ENCODE measurements at places on chromosomes 7 and 10. TPM values are rescaled to one million over a fixed set of nuclear protein-coding genes. Genes with fewer than 3 reads are reported as not detected.

RBP4 gene
- not detected for total RNA-seq

SLC18A3 gene
- total RNA-seq: not detected

GHRHR gene
- total RNA-seq: not detected

H2BK1 gene
- total RNA-seq: not detected

IPMK gene
- total RNA-seq: 3.7 TPM

CYP3A4 gene
- not detected for total RNA-seq

FXYD4 gene
- total RNA-seq: not detected

NEURL1 gene
- not detected for total RNA-seq

SP4 gene
- total RNA-seq: 2.0 TPM

HGF gene
- 78.2 TPM for total RNA-seq

CNNM1 gene
- 0.13 TPM for total RNA-seq

SPDYE5 gene
- not detected for total RNA-seq

KCNMA1 gene
- total RNA-seq: 7.0 TPM

TMEM176A gene
- not detected for total RNA-seq

TAS2R41 gene
- total RNA-seq: not detected

HABP2 gene
- total RNA-seq: not detected

TUBB8 gene
- total RNA-seq: not detected

OPN1SW gene
- not detected for total RNA-seq

ZSCAN21 gene
- total RNA-seq: 12.5 TPM

NCF1 gene
- not detected for total RNA-seq

OIT3 gene
- total RNA-seq: not detected

GJD4 gene
- total RNA-seq: not detected

PPP1R9A gene
- 0.24 TPM for total RNA-seq

SFTPA1 gene
- total RNA-seq: not detected

COBL gene
- 0.39 TPM for total RNA-seq

PLEKHS1 gene
- total RNA-seq: not detected

VPS41 gene
- 23.7 TPM for total RNA-seq

ZNF746 gene
- total RNA-seq: 28.3 TPM

RNF133 gene
- total RNA-seq: not detected

KDM7A gene
- total RNA-seq: 3.4 TPM

OR2A12 gene
- not detected for total RNA-seq

C7orf33 gene
- not detected for total RNA-seq

OR2A42 gene
- total RNA-seq: not detected

MGMT gene
- total RNA-seq: 29.5 TPM

ANKRD61 gene
- total RNA-seq: 0.39 TPM

COL17A1 gene
- 1.0 TPM for total RNA-seq

GIMAP1 gene
- total RNA-seq: under 0.01 TPM

CHAT gene
- not detected for total RNA-seq

GATA3 gene
- 0.26 TPM for total RNA-seq

CPED1 gene
- 21.2 TPM for total RNA-seq

GRM3 gene
- total RNA-seq: not detected

SUN3 gene
- total RNA-seq: not detected

CCNY gene
- total RNA-seq: 29.5 TPM

MSS51 gene
- total RNA-seq: 0.39 TPM

FUOM gene
- 58.6 TPM for total RNA-seq

PTPN20 gene
- total RNA-seq: 0.08 TPM

IRF5 gene
- total RNA-seq: 0.39 TPM

MOGAT3 gene
- not detected for total RNA-seq

TMEM72 gene
- total RNA-seq: not detected

SUFU gene
- total RNA-seq: 7.2 TPM

CDNF gene
- 3.8 TPM for total RNA-seq

BAMBI gene
- 23.4 TPM for total RNA-seq

TAS2R40 gene
- not detected for total RNA-seq

ZNF503 gene
- total RNA-seq: 112 TPM

PITX3 gene
- 1.3 TPM for total RNA-seq

WNT16 gene
- total RNA-seq: not detected

CLRN3 gene
- not detected for total RNA-seq

AKR1D1 gene
- not detected for total RNA-seq

RBM48 gene
- total RNA-seq: 9.4 TPM
